ENCODE measurements at places on chromosomes 3 and 15.

DNA sequence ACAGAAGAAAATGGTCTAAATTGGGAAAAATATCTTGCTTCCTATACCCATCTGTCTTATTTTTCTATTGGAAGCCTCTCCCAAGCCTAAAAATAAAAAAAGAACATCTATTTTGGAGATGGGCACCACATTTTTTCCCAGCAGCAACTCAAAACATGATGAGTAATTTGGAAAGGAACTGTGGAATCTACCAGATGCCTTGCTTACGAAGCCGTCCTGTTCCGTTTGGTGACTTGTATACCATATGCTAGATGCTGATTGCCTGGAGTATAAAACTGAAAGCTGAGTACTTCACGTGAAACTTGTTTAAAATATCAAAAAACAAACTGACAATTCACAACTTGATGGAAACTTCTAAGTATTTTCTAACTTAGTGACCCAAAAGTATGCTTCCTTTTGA lies 491.0 kb downstream of the ROBO2 start:
- no peak for DNase-seq

DNA sequence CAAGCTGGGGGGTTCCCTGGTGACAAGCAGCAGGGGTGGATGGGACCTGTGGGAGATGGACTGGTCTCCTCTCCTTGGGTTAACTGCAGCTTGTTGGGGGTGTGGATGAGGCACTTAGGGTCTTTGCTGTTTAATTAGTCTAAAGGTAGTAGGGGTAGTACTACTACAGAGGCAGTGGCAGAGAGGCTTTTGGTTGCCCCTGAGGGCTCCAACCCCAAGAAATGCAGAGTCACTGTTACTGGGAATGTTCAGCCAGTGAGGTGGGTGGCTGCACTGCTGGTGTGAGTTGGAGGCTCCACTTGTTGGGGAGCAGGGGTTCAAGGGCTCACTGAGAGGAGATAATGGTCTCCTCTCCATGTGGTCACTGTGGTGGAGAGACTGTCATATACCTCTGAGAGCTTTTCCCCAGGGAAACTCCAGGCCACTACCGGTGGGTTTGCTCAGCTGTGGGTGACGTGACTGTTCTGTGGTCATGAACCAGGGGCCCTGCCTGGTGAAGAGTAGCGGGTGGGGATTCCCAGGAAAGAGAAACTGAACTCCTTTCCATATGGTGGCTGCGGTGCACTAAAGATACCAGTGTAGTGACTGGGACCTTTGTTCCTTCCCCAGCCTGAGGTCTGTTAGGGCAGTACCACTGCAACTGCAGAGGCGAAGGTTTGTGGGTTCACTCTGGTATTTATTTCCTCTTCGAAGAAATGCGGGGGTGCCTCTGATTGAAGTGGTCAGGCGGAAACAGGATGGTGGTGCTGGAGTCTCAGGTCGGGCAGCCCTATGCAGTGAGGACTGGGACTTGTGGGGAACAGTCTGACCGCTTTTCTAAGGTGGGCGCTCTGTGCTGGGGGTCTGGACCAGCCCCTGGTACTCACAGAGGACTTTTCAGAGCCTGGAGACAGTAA lies 68.9 kb upstream of the TNFSF10 start:
- DNase-seq, result no peak

DNA sequence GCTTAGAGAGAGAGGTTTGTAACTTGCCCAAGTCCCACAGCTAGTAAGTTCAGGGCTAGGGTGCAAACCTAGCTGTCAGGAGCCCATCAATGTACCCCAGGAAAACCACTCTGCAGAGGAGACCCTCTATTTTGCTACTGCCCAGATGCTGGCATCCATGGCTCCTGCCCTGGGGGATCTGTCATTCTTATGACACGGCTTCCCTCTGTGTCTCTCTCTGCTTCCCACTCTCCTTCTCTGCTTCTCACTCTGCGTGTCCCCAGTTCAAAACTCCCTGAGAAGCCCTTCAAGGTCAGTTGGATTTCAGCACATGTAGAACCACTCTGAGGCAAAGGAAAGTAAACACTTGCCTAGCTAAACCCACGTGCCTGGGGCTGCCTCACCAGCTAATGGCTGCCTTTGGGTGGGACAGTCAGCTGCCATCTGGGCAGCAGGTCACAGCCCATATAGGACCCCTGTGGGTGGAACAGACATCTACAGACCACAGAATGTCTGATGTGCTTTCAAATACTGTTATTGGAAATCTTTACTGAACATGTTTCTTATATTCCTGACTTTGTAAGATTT lies 29.4 kb upstream of the SLCO2A1 start:
- DNase-seq, result no peak

GRCh38 chr3:40035177-40035576 lies 225.8 kb downstream of the MYRIP start:
- DNase-seq, result no peak

- no peak for DNase-seq
Measured at GRCh38 chr15:73467758-73468157, 24.8 kb downstream of the REC114 start.

DNA sequence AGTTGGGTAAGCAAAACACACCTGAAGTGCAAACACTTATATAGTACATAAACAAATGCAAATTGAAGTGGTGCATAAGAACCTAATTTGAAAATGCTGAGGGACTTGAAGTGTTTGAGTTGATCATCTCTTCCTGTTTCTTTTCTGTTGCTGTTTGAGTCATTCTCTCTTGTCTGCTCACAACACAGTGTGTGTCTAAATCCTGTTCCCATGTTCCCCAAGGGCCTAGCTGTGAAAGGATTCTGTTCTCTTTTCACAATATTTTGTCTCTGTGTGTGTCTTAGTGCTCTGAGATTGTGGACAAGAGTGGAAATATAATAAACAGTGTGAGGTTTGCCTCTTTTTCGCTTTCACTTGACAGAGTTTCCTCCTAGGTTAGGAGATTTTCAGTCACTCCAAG lies 6.1 kb downstream of the CD96 start:
- no peak for DNase-seq

- no peak for DNase-seq
Measured at GRCh38 chr3:108940568-108941263, 13.0 kb downstream of the GUCA1C start.

- no peak for DNase-seq
Measured at GRCh38 chr15:39313881-39314280, 267.0 kb upstream of the THBS1 start.
